ENCODE measurements at places on chromosomes 3 and 15.
A peak's percentile ranks its signal among the peaks of the same experiment; 100 is the strongest.

DNA sequence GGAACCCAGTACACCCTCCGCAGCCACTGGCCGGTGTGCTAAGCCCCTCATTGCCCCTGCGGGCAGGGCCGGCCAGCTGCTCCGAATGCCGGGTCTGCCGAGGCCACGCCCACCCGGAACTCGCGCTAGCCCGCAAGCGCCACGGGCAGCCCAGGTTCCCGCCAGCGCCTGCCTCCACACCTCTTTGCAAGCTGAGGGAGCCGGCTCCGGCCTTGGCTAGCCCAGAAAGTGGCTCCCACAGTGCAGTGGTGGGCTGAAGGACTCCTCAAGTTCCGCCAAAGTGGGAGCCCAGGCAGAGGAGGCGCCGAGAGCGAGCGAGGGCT is 81.4 kb upstream of the BCHE start:
- no peaks in the 10 kb centered on the region for H3K36me3 ChIP-seq
- H3K4me1 ChIP-seq: no peaks in the 10 kb centered on the region
- no peak overlapping the region for H3K4me3 ChIP-seq
- ATAC-seq: no peak
- H3K27me3 ChIP-seq: no peaks in the 10 kb centered on the region
- H3K27ac ChIP-seq: no peak overlapping the region

GRCh38 chr3:27971600-27971999 is 249.5 kb upstream of the EOMES start:
- no peaks in the 10 kb centered on the region for H3K4me1 ChIP-seq
- no peak for ATAC-seq
- H3K27me3 ChIP-seq: peaks cover 8% of the 10 kb centered on the region
- no peaks in the 10 kb centered on the region for H3K36me3 ChIP-seq

DNA sequence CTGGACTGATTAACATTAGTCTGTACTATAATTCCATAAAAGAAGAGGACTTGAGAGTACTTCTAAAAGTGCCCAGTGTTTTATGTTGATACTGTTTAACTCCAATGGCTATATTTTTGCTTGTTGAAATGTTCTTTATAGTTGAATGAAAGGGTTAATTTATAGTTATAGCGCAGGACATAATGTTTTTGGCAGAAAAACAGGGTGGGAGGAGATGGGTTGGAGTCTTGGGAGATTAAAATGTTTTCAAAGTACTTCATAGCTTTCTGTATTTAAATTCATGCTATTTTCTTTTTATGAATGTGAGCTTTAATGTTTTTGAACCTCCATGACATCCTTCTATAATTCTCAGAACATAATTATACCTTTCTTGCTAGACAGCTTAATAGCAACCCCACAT is 108.2 kb downstream of the CNTN3 start:
- no peaks in the 10 kb centered on the region for H3K27me3 ChIP-seq
- H3K36me3 ChIP-seq: no peaks in the 10 kb centered on the region
- H3K4me1 ChIP-seq: no peaks in the 10 kb centered on the region
- H3K27ac ChIP-seq: no peak overlapping the region
- H3K4me3 ChIP-seq: no peak overlapping the region
- no peak for ATAC-seq

GRCh38 chr15:77070180-77070494 is 772 bp downstream of the TSPAN3 start:
- peak overlapping the region; percentile 68 for H3K4me3 ChIP-seq
- H3K36me3 ChIP-seq: no peaks in the 10 kb centered on the region
- ATAC-seq: no peak
- H3K27me3 ChIP-seq: no peaks in the 10 kb centered on the region

GRCh38 chr3:53817211-53817610 is 29.0 kb downstream of the CHDH start:
- no peak overlapping the region for H3K27ac ChIP-seq
- no peak for ATAC-seq
- H3K36me3 ChIP-seq: no peaks in the 10 kb centered on the region
- no peaks in the 10 kb centered on the region for H3K4me1 ChIP-seq

DNA sequence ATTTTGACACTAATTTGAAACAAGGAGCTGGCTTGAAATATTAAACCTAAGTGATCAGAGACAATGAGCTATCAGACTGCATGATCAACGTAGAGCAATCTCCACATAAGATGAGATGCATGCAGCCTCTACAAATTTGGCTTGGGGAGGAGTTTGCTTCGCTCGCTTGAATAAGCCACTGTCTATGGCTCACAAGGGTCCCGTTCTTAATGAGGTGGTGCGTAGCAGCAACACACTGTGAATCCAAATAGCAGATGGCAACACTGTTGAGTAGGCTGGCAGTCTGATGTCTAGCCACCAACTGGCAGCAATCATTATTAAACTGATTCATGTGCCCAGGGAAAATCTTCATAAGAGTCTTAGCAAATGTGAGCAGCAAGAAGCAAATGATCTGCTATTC is 125.4 kb upstream of the CCDC54 start:
- H3K27me3 ChIP-seq: peaks cover 7% of the 10 kb centered on the region
- ATAC-seq: no peak
- no peaks in the 10 kb centered on the region for H3K36me3 ChIP-seq
- H3K27ac ChIP-seq: no peak overlapping the region
- H3K4me1 ChIP-seq: no peaks in the 10 kb centered on the region
- no peak overlapping the region for H3K4me3 ChIP-seq

- peaks cover 3% of the 10 kb centered on the region for H3K27me3 ChIP-seq
- no peaks in the 10 kb centered on the region for H3K4me1 ChIP-seq
- H3K4me3 ChIP-seq: no peak overlapping the region
- no peaks in the 10 kb centered on the region for H3K36me3 ChIP-seq
- ATAC-seq: peak; percentile 32
Measured at GRCh38 chr3:54853573-54854404, 74.1 kb downstream of the LRTM1 start.

GRCh38 chr15:25088261-25088790 is 133.5 kb downstream of the SNRPN start:
- H3K27me3 ChIP-seq: no peaks in the 10 kb centered on the region
- no peaks in the 10 kb centered on the region for H3K4me1 ChIP-seq
- no peak overlapping the region for H3K4me3 ChIP-seq

- no peaks in the 10 kb centered on the region for H3K36me3 ChIP-seq
- no peak overlapping the region for H3K4me3 ChIP-seq
- H3K4me1 ChIP-seq: no peaks in the 10 kb centered on the region
- no peak for ATAC-seq
- H3K27ac ChIP-seq: no peak overlapping the region
Measured at GRCh38 chr3:59802045-59802444, 752.2 kb upstream of the CFAP20DC start.

DNA sequence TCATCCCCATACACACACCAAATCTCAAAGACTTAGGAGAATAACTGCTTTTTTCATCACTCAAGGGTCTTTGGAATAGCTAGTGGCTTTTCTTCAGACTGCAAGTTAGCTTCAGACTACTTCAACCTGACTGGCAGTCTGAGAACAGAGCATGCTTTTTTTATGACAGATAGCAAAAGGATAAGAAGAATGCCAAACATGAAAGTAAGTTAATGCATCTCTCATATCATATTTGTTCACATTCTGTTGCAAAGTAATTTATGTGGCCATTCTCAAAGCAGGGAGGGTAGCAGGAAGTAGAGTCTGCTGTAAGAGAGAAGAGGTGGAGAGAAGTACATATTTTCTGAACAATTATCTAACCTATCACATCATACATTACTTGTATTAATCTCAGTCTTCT is 544.4 kb downstream of the ZPLD1 start:
- no peaks in the 10 kb centered on the region for H3K27me3 ChIP-seq
- no peaks in the 10 kb centered on the region for H3K4me1 ChIP-seq
- no peak overlapping the region for H3K4me3 ChIP-seq
- H3K27ac ChIP-seq: no peak overlapping the region

DNA sequence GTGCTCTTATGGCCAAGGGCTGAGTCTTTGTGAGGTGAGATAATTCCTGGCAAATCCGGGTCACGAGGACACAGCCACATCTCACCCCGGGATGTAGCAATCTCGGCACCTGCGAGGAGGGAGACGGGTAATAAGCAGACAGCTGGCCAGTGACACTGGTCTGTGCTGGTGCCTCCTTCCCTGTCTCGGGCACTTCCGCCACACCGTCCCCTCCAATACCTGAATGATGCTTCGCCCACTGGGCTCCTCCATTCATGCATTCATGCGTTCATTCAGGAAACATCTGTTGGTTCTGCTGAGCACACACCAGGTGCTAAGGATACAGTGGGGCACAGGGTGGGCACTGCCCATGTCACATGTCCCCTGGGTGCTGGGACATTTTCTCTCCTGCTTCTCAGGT is 60.1 kb downstream of the ATP10A start:
- H3K27ac ChIP-seq: no peak overlapping the region
- no peak for ATAC-seq
- no peaks in the 10 kb centered on the region for H3K36me3 ChIP-seq
- H3K27me3 ChIP-seq: no peaks in the 10 kb centered on the region
- H3K4me3 ChIP-seq: no peak overlapping the region

- no peak overlapping the region for H3K4me3 ChIP-seq
- peaks cover 15% of the 10 kb centered on the region for H3K27me3 ChIP-seq
- H3K4me1 ChIP-seq: no peaks in the 10 kb centered on the region
- no peaks in the 10 kb centered on the region for H3K36me3 ChIP-seq
- no peak overlapping the region for H3K27ac ChIP-seq
- no peak for ATAC-seq
Measured at GRCh38 chr15:91790836-91791235, 62.7 kb upstream of the SLCO3A1 start.

- H3K27ac ChIP-seq: no peak overlapping the region
- no peak for ATAC-seq
- H3K27me3 ChIP-seq: peaks cover 13% of the 10 kb centered on the region
- no peaks in the 10 kb centered on the region for H3K36me3 ChIP-seq
Measured at GRCh38 chr15:35724626-35725025, 178.7 kb upstream of the DPH6 start.

DNA sequence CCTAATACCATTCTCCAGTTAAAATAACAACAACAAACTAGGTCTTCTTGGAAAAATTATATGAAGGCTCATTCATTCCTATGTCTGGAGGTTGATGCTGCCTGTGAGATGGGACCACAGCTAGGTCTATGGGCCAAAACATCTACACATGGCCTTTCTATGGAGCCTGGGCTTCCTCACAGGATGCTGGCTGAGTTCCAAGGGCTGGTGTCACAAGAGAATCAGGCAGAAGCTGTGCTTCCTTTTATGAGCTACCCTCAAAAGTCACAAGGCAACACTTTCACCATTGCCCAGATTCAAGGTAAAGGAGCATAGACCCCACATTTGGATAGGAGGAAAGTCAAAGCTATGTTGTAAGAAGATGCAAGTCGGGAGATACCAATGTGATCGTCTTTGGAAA is 4.6 kb upstream of the RTP2 start:
- H3K4me1 ChIP-seq: no peaks in the 10 kb centered on the region
- no peaks in the 10 kb centered on the region for H3K27me3 ChIP-seq
- no peak overlapping the region for H3K27ac ChIP-seq
- H3K36me3 ChIP-seq: no peaks in the 10 kb centered on the region

DNA sequence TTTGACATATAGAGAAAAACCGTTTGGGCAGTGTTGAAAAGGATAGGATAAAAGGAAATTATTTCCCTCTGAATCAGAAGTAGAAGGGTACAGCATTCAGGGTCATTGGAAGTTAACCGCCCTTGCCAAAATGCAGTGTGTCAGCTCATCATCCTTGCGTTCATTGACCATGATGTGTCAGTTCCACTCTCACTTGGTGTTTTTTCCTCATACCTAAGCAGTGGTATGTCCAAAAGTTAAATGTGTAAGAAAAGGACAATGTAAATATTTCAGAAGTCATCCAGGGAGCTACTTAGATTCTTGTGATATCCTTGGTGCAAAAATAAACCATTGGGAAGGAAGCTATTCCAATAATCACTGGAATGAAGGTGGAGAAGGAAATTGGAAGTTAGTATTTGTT is 50.7 kb downstream of the MAP6D1 start:
- no peak for ATAC-seq
- no peak overlapping the region for H3K27ac ChIP-seq
- no peak overlapping the region for H3K4me3 ChIP-seq
- H3K27me3 ChIP-seq: no peaks in the 10 kb centered on the region
- no peaks in the 10 kb centered on the region for H3K4me1 ChIP-seq
- peaks cover 97% of the 10 kb centered on the region for H3K36me3 ChIP-seq

DNA sequence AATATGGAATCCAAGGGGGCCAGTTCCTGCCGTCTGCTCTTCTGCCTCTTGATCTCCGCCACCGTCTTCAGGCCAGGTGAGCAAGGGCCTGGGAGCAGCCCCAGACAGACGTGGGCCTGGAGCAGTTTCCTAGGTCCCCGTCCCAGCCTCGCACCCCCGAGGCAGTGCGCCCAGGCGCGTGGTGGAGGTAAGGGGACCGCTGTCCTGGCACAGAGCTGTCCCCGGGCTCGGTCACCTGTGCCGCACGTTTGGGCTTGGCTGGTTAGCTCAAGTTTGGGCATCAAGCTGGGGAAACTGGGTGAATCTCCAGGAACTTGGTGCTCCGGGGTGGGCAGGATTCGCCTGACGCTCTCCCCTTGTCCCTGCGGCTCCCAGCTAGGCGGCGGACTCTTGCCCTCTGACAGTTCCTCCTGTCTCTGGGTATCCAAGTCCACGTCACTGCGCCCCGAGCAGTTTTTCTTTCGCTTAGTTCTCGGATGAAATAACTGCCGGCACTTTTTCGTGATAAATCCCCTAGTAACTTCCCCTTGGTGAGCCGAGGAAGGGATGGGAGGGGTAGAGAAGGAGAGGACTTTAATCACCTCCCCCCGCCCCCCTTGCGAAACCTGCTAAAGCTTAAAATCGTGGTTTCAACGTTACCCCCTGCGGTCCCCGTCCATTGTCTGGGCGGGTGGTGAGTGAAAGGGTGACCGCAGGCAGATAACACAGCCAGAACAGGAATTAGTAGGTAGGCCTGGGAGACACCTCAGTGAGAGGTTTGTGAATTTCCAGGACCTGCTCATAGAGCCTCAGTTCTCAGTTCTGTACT is 901 bp downstream of the ALCAM start:
- peaks cover 12% of the 10 kb centered on the region for H3K27me3 ChIP-seq
- ATAC-seq: peak; percentile 65
- H3K4me1 ChIP-seq: peaks cover 24% of the 10 kb centered on the region
- H3K27ac ChIP-seq: peak overlapping the region; percentile 100
- H3K36me3 ChIP-seq: peaks cover 21% of the 10 kb centered on the region

GRCh38 chr3:174280186-174280585 is 578.9 kb upstream of the NAALADL2 start:
- H3K36me3 ChIP-seq: no peaks in the 10 kb centered on the region
- no peaks in the 10 kb centered on the region for H3K27me3 ChIP-seq
- H3K4me3 ChIP-seq: no peak overlapping the region
- ATAC-seq: no peak
- no peak overlapping the region for H3K27ac ChIP-seq
- H3K4me1 ChIP-seq: no peaks in the 10 kb centered on the region

GRCh38 chr15:62607643-62608042 is 434.9 kb upstream of the TPM1 start:
- H3K4me1 ChIP-seq: no peaks in the 10 kb centered on the region
- ATAC-seq: peak; percentile 71
- no peak overlapping the region for H3K27ac ChIP-seq
- H3K36me3 ChIP-seq: no peaks in the 10 kb centered on the region
- no peak overlapping the region for H3K4me3 ChIP-seq
- H3K27me3 ChIP-seq: peaks cover 27% of the 10 kb centered on the region

DNA sequence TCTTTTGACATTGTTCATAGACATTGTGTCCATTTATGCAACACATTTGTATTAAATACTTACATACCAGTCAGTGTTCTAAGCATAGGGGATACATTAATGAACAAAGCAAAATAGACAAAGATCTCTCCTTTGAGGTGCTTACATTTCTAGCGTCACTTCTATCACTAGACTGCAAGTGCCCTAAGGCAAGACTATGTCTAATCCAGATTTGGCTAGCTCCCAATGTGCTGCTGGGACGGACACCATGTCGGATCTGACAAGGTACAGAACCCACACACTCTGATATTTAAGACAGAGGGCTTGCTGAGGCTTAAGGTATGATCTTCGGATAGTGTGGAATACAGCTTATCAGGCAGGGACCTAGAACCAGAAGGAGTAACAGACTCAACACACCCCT is 41.4 kb downstream of the MYLK start:
- no peak overlapping the region for H3K4me3 ChIP-seq
- H3K27ac ChIP-seq: no peak overlapping the region
- H3K36me3 ChIP-seq: no peaks in the 10 kb centered on the region
- no peaks in the 10 kb centered on the region for H3K4me1 ChIP-seq
- H3K27me3 ChIP-seq: peaks cover 6% of the 10 kb centered on the region

Data from activated T-helper 17 cell treated with anti-CD3 and anti-CD28 coated beads, Interleukin-2, amount 50 U/mL, for 72 hours (primary cell).